ENCODE measurements at places on chromosomes 4 and X.

DNA sequence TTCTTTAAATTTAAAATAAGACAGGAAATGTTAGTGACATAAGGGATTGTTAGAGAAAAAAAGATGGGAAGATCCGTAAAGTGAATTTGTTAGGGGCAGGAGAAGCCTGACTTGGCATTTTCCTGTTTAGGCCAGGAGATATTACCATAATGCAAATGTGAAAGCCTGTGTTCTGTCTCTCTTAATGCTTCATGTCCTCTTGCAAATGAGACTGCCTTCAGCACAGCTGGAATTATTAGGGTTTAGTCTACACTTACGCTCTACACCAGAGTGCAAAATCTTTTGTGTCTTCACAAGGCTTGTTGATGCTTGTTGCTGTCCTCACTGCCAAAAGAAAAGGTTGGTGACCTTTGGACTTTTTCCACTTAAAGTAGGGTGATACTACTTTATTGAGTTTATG is 56.8 kb downstream of the JADE1 start:
- no peak for DNase-seq

DNA sequence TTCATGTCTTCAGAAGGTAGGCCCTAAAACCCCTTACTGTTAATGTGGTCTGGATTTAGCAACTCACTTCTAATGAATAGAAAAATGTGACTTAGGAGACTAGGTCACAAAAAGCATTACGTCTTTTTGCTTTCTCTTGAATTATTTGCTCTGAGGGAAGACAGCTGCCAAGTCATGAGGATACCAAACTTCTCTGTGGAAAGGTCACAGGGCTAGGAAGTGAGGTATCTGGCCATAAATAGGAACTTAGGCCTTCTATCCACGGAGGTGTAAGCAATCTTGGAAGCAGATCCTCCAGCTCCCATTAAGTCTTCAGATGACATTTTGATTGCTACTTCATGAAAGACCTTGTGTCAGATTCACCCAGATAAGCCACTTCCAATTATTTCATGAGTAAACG is 120.6 kb downstream of the JADE1 start:
- DNase-seq, result no peak

GRCh38 chr4:182916483-182917181 is 554 bp downstream of the DCTD start:
- DNase-seq, result no peak

DNA sequence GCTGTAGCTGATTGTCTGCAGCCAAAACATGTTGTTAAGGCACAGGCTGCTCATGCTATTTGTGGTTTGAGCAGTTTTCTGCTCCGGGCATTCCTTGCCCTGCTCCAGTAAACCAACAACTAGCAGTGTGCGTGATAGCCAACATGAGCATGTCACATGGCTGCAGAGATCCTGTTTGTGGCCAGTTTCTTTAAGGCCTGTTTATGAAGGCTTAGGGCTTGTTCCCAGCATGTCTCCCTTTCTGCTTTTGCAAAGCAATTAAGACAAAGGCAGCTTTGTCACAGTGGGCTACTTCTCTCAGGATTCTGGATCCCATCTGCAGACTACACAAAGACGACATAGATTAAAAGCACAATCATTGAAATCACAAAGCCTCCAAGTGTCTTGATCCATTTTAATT is 160.5 kb downstream of the ZNF518B start:
- DNase-seq, result no peak

- no peak for DNase-seq
These were observed 302.3 kb upstream of the PPARGC1A start for GRCh38 chr4:24192018-24192641.

- no peak for DNase-seq
These were observed 203.3 kb downstream of the NR3C2 start for GRCh38 chr4:148238811-148239493.

GRCh38 chr4:20272411-20272872 is 20.7 kb downstream of the SLIT2 start:
- DNase-seq, result no peak

DNA sequence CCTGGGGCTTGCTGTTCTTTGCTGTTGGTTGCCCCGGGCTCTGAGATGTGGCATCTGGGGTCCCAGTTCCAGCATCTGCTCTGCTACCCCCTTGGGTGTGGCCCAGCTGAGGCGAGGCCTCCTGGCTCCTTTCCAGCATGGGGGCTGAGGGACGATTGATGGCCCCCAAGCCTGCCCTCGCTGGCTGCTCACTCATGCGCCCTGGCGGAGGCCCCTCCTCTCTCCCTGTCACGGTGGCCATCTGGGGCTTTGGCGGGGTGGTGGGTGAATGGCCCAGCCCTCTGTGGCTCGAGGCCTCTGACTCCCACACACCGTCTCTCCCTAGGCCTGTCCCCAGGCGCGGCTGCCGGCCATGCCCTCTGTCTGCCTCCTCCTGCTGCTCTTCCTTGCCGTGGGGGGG is 1.8 kb downstream of the PLXNA3 start:
- no peak for DNase-seq

DNA sequence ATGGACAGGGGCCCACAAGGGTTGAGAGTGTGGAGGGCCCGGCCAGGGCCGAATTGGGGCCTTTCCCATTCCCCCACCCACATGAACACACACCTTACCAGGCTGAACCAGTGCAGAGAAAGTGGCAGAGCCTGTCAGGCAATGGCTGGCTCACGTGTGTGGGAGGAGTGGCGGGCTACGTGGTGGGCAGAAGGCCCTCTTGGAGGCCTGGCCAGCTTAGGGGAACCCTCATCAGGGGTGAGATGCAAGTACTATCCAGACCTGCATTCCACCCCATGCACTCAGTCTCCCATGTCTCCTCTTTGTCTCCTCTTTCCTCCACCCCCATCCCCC is 965 bp downstream of the TCEAL4 start:
- no peak for DNase-seq

DNA sequence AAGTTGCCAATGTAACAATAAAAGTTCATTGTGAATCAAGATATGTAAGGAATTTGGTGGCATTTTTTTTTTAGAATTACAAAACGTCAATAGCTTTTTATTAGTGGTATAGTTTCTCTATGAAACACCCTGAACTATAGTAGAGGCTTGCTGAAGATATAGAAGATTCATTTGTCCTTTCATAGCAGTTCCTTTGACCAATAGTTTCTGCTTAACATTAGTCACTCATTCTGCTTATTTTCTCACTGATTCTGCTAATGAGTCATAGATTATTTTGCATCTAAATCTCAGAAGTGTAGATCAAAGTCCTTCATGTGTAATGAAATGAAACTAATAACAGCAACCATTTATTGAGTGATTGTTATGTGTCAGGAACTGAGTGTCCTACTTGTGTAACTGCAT is 205.0 kb upstream of the TET2 start:
- no peak for DNase-seq

GRCh38 chr4:123405267-123405865 is 8.8 kb downstream of the SPRY1 start:
- DNase-seq, result no peak

GRCh38 chr4:152408514-152409327 is 127.2 kb downstream of the FBXW7 start:
- peak; percentile 8 for DNase-seq

GRCh38 chrX:95056901-95057300 is 1382.9 kb downstream of the FAM133A start:
- DNase-seq, result no peak
